ENCODE measurements at places on chromosomes 16 and 17.

GRCh38 chr17:63579633-63580032 is 21.1 kb upstream of the TACO1 start:
- no peak for DNase-seq

GRCh38 chr17:976312-976711 is 3.3 kb downstream of the NXN start:
- DNase-seq: no peak

DNA sequence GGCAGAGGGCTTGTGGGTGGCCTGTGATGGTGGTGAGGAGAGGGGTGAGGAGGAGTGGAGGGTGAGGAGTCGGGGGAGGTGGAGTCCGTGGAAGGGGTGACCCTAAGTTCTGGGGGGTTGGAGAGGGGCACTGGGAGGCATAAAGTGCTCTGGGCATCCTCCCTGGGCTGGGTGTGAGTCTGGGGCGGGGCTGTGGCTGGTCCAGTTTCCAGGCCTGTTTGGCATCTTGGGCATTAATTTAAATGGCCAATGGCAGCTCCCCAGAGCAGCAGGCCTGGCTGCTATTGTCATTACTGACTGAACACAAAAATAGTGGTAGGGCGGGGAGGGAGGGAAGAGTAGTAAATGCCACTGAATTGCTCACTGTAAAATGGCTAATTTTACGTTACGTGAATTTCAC is 7.7 kb upstream of the ARHGAP23 start:
- no peak for DNase-seq

- peak; percentile 33 for DNase-seq
These were observed 452.6 kb upstream of the CDH11 start for GRCh38 chr16:65574326-65574966.

DNA sequence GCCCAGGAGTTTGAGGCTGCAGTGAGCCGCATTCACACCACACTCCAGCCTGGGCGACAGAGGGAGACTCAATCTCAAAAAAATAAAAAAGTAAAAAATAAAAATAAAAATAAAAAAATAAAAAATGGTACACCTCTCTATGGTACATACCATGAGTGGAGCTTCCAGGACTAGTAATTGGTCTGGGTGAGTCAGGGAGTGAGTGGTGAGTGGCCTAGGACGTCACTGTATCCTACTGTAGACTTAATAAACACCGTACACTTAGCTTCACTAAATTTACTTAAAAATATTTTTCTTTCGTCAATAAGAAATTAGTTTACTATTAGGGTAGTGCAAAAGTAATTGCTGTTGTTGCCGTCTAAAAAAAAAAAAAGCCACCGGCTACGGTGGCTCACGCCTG is 9.0 kb downstream of the CDH5 start:
- DNase-seq: no peak

GRCh38 chr17:17575360-17576251 is 15.9 kb downstream of the PEMT start:
- no peak for DNase-seq

DNA sequence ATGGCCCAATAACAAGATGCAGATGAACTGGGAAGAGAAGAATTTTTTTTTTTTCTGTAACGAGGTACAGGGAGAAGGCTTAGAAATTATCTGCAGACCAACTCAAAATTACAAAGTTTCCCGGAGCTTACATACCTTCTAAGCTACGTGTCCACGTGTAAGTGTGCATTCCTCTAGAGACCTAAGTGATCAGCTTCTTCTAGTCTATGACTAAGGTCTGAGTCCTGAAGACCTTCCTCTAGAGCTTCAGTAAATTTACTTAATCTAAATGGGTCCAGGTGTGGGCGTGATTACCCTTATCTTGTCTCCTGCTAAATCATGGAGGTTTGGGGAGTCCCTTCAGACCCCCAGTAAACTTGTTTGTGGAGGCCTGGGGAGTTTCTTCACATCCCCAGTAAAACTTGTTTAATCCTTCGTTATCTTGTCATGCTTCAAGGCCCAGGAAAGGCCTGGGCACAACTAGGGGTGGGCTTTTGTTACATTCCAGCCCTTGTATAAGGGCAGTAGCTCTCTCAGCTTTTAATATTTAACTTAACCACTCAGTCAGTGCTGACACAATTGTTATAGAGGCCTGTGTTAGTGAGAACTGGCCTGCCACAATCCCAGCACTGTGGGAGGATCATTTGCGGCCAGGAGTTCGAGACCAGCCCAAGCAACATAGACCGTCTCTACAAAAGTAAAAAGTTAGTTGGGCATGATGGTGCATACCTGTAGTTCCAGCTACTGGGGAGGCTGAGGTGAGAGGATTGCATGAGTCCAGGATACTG is 342.3 kb downstream of the SNX29 start:
- DNase-seq: no peak

GRCh38 chr16:89346869-89347268 is 129.4 kb downstream of the ZNF778 start:
- DNase-seq: no peak

GRCh38 chr16:30985401-30986128 is 558 bp downstream of the HSD3B7 start:
- DNase-seq: no peak

DNA sequence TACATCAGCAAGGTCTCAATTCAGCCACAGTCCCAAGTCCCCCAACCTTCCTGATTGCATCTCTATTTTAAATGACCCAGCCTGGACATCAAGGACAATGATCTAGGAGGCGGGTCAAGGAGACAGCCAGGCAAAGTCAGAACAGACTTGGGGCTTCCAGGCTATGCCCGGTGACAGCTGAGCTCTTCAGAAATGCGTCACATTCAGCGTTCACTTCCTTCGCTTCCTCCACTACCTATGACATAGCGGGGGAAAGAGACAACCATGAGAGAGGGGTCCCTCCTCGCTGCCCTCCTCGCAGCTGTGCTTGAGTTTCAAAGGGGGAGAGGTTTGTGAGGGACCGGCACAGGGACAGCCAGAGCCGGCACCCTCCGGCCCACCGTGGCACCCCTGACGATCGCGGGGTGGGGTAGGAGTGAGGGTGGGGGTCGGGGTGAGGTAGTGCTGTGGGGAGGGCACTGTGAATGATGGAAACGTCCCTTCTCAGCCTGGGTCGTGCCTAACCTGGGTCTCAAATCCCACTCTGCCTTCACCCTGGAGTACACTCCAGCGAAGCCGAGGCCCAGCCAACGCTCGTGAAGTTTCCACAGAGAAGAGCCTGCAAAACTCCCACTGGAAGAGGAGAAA is 12.3 kb upstream of the LGALS3BP start:
- DNase-seq: no peak

- no peak for DNase-seq
These were observed 4.3 kb upstream of the NXN start for GRCh38 chr17:983921-984320.

- no peak for DNase-seq
These were observed 1.7 kb upstream of the MNT start for GRCh38 chr17:2402544-2402943.

- DNase-seq: no peak
These were observed 10.3 kb downstream of the CENPV start for GRCh38 chr17:16342979-16343378.

DNA sequence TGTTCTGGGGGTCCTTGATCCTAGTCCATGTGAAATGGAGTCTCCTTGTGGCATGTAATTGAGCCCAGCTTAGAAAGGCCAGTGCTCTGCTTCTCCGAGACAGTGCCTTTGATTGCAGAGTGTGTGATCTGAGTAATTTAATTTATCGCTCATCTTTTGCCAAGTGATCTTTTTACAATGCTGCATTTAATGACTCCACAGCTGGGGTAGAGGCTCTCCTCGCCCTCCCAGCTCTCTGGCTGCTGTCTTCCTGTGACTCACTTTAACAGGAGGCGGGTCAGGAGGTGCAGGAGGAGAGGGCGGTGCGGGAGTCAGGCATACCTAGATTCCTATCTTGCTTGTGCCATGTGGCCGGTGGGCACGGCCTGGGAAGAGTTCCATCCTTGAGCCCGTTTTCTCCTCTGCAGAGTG is 113.4 kb upstream of the FOXF1 start:
- DNase-seq: no peak

- DNase-seq: no peak
These were observed 188.9 kb downstream of the IRF8 start for GRCh38 chr16:86087896-86088230.

GRCh38 chr16:67148221-67148620 is 2.6 kb downstream of the B3GNT9 start:
- DNase-seq: no peak

GRCh38 chr16:69194488-69194887 is 7.5 kb downstream of the SNTB2 start:
- DNase-seq: no peak

DNA sequence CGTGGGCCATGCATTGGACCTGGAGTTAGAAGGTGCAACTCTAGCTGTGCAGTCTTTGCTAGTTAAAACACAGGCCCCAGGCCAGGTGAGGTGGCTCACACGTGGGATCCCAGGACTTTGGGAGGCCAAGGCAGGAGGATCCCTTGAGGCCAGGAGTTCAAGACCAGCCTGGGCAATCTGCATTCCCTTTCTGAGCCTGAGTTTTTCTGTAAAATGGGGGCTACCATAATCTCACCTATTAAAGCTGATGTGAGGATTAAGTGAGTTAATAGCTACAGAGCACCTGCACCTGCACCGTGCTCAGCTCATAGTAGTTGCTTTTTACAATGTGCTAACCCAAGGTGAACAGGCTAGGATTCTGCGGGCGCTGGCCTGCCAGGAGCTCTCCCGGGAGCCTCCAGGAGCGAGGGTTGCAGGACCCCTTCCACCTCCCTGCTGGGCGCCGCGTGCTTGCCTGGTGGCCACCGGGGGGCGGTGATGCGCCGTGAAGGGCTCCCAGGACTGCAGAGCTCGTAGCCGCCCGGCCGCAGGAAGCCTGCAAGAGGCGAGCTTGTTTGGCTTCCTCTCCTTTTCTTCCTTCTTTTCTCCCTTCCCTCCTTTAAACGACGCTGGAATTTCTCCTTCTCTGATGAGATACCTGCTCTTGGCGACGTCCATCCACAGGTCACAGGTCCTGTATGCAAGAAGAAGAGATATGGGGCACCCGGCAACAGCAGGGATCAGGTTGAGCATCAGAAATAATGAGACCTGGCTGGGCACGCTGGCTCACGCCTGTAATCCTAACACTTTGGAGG is 51.3 kb downstream of the ZFP90 start:
- DNase-seq: peak; percentile 81

DNA sequence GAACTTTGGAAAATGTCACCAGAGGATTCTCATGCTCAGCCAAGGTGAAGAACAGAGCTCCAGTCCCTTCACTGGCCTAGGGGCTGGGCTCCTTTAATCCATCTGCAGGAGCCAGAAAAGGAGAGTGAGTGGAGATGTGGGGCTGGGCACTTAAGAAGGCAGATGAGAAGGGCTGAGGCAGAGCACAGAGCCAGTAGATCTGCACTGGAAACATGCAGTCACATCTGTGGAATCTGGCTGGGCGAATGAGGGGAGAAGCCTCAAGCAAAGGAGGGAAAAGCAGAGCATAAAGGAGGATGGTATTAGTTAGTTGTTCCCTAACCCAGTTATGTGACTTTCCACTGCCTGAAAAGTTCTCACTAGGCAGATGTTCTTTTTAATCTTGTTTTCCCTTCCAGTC is 50.4 kb upstream of the BCAR1 start:
- no peak for DNase-seq

- peak; percentile 43 for DNase-seq
These were observed 13.2 kb downstream of the SLC7A5 start for GRCh38 chr16:87855852-87856715.

DNA sequence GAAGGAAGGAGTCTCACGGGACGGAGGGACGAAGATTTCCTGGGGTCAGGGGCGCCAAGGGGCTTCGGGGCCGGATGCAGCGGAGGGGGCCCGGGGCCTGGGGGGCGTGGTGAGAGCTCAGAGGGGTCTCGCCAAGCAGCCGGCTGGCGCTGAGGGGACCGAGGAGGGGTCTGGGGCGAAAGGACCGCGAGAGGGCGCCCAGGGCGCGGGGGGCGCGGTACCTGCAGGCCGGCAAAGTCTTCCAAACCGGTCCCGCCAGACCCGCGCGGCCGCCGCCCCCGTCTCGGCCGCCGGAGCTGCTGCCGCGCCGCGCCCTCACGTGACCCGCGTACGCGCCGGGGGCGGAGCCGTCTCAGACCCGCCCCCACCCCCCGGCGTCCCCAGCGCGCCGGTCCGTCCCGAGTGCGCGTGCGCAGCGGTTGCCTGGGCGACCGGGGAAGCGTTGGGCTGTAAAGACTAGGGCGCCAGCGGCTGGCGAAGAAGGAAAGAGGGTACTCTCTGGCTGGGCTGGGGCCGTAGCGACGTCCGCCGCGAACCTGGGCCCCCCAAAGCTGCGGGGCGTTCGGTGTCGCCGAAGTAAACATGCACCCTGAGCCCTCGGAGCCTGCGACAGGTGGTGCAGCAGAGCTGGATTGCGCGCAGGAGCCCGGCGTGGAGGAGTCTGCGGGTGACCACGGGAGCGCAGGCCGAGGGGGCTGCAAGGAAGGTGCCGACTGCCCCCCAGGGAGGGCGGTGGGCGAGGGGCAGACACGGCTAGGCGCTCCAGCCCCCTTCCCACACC is at the start of the genes DNAAF1 and HSDL1:
Gene DNAAF1 (plus strand): TSS at position 450 of the 781 bp plus-strand sequence. CDS start 133 bp downstream, at position 583.
Gene HSDL1 (minus strand): TSS at position 319 of the 781 bp plus-strand sequence. CDS start 13,856 bp downstream, outside the sequence.
- DNase-seq: peak; percentile 94

DNA sequence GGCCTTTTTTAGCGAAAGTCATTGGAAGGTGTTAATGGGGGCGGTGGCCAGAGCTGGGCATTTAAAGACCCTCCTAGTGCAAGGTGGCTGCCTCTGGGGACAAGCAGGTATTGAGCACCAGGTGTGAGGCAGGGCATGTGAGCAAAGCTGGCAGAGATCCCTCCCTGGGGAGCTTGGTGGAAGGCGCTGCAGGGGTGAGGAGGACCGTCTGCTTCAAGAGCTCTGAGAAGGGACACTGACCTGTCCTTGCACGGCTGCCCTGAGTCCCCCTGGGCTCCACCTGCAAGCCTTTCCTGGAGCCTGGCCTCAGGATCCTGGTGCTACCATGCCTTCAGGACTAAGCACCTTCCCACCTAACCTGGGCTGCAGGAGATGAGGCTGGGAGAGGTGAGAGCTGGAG is 127.0 kb upstream of the CIBAR2 start:
- DNase-seq: no peak

DNA sequence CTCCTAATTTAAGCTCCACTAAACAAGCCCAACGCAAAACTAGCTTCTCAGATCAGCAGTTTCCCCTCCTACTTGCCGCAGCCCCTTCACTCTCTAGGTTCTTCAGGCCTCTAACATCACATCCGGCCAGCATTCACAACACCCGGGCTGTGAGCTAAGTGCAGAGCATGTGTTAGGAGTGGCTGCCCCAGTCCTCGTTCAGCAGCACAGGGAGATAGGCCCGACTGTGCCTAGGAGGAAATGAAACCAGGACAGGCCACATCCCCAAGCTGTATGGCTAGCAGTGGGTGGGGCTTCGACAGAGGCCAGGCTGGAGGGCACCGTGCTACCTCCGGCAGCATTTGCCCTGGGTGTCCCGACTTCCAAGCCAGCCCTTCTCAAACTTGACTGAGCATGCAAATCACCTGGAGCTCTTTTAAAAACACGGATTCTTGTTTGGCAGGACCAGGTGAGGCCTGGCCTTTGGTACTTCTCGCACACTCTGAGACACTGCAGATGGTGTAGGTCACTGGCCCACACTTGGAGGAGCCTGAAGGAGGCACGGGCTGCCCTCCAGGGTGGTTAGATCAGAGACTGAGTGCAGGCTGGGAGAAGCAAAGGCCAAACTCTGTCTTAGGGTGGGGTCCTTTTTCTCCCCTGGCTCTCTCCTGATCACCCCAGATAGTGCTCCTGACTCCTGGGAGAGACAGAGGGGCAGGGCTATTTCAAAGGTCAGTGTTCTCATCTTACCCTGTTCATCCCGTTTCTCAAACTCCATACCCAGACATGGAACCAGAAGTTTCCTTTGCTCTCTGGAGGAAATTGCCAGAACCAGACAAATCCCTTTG is 202.0 kb downstream of the C16orf78 start:
- peak; percentile 46 for DNase-seq

Measured in retina (tissue), 1 donor.